ENCODE measurements at places on chromosomes 4 and X.

- DNase-seq = no peak
Observed at GRCh38 chr4:89493367-89493766, 185.8 kb upstream of the GPRIN3 start.

DNA sequence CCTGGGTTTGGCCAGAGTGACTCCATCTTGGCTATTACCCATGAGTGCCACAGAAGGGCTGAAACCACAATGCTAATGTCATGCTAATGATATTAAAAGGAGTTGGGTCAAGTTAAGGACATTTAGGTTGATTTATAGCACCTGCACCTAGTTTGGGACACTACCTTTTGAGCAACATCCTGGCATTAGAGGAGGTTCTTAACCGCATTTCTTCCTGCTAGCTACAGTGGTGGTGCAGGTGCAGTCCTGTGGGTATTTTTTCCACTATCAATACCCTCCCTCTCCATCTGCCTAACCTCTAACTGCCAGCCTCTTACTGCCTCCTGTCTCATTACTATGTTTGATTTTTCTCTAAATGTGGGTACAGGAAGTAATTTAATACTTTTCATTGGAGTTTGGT, 1276.1 kb downstream of the FSTL5 start:
- DNase-seq = no peak

DNA sequence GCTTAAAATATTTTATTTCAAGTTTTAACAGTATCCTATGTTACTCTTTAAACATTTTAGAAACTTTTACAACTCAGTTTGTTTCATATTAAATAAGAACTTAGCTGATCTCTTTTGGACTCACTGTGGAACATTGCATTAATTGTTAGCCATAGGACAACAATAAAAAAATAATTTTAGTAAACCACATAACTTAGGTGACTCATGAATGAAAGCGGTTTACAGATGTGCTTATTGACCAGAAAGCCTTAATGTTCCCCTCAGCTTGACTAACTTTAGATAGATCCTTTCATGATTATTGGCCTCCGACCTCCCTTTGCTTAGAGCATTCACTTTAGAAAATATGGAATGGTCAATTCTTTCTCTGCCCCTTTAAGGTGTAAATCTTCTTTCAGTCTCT, 783.5 kb upstream of the MAGEB2 start:
- no peak for DNase-seq

- no peak for DNase-seq
Observed at GRCh38 chr4:107719207-107719921, 670 bp downstream of the PAPSS1 start.

- no peak for DNase-seq
Observed at GRCh38 chr4:176422001-176422400, 102.2 kb downstream of the SPCS3 start.

DNA sequence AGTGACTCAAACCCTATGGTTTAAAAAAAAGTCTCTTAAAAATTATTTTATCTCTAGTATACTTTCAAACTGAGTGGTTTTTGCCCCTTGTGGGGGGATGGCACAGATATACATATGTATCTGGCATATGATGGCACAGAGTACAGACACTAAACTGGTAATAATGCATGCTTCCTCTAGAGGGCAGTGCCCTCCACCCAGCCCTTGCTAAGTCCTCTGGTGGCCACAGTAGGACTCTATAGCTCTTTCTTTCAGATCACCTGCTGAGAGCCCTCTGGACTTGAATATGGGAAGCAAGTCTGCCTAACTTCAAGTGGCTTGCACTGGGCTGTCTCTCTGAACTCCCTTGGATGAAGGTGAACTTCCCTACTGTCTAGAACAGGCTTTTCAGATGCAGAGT, 66.3 kb downstream of the TSPAN7 start:
- DNase-seq = peak; percentile 32

DNA sequence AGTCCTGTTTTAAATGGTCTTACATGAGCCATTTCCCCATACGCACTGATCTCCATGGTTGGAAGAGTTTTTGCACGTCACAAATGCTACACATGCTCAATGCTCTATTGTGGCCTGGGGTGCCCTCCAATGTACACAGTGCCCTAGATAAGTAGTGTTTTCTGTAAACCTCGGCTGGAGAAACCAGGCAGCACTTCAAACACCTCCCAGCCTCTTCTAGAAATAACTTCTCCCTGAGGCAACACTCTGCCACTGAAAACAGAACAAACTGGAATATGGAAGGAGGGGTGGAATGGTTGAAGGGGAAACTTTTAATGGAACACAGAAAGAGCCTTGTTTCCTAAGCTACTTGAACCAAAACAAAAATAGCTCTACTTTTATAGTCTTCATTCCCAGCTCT, 123.9 kb upstream of the CBR4 start:
- DNase-seq = no peak

- DNase-seq = no peak
Observed at GRCh38 chrX:40207626-40208025, 109.9 kb upstream of the BCOR start.

GRCh38 chrX:85115252-85115651, 111.6 kb downstream of the APOOL start:
- no peak for DNase-seq

GRCh38 chr4:2395038-2395437, 23.4 kb downstream of the ZFYVE28 start:
- no peak for DNase-seq

DNA sequence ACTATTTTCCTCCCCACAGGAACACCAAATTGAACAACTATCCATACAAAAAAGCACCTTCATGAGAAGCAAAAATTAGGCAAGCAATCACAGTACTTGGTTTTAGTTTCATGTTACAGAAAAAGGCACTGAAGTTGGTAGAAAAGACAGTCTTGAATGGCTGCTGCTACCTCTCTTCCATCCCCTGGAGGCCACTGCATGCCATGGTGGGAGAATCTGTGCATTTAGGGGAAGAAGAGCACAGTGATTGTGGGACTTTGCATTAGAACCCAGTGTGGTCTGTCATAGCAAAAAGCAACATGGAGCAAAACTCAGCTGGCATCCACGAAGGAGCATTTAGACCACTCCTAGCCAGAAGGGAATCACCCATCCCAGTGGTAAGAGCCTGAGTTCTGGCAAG, 941.9 kb downstream of the PCDH18 start:
- no peak for DNase-seq

GRCh38 chr4:122360754-122361153, 18.1 kb upstream of the ADAD1 start:
- DNase-seq = no peak

- DNase-seq = peak; percentile 88
Observed at GRCh38 chr4:7872264-7872771, 67.3 kb downstream of the AFAP1 start.

GRCh38 chrX:47264483-47265173, 31.8 kb downstream of the USP11 start:
- no peak for DNase-seq

DNA sequence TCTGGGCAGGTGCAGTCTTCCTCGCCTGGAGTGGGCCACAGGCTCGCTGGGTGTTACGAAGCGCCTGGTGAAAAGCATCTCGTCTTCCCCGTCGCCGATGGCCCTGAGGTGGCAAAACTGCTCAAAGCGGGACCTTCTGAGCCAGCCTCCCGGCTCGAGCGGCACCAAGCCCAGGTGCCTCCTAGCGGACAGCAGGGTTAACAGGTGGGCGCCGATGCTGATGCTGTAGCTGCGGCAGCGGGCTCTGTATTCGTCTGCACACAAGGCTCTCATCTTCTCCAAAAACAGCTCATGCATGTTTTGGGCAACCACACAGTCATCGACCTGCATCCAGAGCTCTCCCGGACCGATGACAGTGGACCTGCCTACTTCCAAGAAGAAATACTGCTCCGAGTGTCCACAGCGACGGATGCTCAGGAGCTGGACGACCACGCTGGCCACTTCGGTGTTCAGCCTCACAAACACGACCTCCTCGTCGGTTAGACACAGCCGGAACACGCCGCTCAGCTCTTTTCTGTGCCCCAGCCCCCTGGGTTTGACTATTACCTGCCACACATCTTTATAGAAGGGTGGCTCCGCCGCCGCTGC, 1.2 kb downstream of the IRS4 start:
- no peak for DNase-seq

- DNase-seq = no peak
Observed at GRCh38 chrX:110992611-110993010, 103.4 kb upstream of the PAK3 start.

GRCh38 chrX:8504451-8504850, 39.8 kb downstream of the VCX3B start:
- no peak for DNase-seq

GRCh38 chr4:8552024-8552423, 28.2 kb upstream of the GPR78 start:
- DNase-seq = no peak

DNA sequence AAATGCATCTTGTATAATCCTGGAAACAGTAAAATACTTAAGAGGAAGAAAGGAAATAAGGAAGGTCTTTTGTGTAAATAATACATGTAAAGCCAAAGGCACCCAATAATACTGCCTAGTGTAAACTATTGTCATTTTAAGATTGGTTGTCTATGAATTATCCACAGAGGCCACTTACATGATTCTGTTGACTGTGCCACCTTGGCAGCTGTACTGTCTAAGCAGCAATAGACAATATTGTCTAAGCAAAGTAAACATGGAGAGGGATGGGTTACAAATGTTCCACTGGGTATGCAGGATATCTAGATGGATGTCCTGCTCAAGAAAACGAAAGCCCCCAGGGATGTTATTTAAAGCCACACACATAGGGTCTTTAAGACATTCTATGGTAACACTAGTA, 19.4 kb downstream of the BEND4 start:
- DNase-seq = no peak

DNA sequence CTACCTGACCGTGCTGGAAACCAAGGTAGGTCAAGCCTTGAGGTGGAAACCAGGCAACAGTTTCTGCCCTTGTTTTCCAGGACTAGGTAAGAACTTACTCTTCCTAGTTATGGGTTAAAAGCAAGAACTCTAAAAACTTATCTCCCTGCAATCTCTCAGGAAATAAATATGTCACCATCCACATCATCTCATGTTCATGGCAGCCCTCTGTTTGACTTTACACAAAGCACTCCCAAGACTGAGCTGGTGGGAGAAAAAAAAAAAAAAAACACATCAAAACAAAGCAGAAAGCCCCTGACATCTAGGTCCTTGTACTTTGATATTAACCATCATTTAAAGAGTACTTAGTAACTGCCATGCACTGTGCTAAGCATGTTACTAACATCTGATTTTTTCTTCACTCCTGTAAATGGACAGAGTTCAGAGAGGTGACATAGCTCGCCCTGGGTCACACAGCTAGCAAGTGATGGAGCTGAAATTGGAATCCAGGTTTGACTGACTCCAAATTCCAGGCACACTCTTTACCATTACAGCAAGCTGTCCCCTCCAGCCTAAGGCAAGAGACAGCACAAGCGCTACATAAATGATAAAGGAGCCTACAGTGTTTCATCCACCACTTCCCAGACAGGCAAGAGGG, 102.8 kb upstream of the NOCT start:
- no peak for DNase-seq

DNA sequence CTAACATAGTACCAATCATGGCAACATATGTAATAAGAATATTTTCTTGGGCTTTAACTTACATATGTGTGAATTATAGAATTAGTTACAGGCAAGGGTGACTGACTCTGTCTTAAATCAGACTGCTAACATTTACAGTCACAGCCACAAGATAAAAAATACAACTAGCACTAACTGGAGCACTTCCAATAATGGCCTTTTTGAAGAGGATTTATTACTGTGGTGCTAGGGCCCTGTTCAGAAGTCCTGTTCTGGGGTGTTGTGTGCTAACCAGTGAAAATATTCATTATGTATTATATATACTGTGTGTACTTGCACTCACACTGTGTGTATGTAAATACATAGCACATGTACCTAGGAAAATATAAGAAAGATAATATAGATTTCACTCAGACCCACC, 1611.2 kb downstream of the PCDH18 start:
- DNase-seq = no peak

GRCh38 chr4:108111781-108112180, 57.0 kb downstream of the LEF1 start:
- DNase-seq = no peak

GRCh38 chr4:27149541-27150212, 289.0 kb downstream of the STIM2 start:
- DNase-seq = no peak

- DNase-seq = no peak
Observed at GRCh38 chr4:167544391-167544790, 310.1 kb upstream of the SPOCK3 start.

- DNase-seq = no peak
Observed at GRCh38 chrX:13891377-13892140, 74.7 kb upstream of the GPM6B start.

DNA sequence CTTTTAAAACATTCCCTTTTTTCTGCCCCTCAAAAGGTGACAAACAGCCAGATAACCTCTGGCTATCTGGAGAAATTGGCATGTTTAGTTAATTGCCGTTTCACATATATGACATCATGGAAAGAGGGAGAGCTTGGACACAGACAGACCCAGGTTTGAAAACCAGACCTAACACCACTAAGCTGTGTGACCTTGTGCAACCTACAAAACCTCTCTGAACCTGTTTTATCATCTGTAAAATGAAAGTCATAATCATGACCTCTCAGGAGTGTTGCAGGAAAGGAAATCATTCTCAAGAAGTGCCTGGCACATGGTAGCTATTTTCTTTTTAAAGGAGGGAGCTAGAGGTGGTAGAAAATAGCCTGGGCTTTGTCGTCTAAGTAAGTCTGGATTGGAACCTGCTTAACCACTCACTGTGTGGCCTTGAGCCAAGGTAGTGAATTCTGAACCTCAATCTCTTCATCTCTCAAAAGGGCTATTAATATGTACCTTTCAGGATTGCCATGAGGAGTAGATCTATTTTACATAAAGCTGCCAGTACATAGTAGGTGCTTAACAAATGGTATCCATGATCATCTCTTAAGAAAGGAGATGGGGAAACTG, 363.5 kb downstream of the BCOR start:
- no peak for DNase-seq

GRCh38 chrX:65509400-65509799, 25.2 kb downstream of the LAS1L start:
- no peak for DNase-seq

DNA sequence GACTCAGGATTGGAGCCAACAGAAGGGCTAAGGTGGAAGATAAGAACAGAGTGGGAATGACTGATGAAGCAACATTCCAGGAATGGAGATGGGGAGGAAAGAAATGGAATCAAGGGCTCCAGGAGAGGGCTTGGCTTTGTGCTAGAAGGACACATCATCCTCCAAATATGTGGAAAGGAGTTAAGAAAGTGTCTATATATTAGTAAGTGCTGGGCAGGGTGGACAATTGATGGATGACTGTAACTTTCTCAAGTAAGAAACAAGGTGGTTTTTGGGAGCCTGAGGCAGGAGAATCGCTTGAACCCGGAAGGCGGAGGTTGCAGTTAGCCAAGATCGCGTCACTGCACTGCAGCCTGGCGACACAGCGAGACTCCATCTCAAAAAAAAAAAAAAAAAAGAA, 71.6 kb upstream of the NFKB1 start:
- no peak for DNase-seq

Data from NCI-H446 (cell line).